ENCODE measurements at places on chromosomes 11 and 22.

- no peak for DNase-seq
Observed at GRCh38 chr11:111819829-111820237, 51.5 kb downstream of the ALG9 start.

DNA sequence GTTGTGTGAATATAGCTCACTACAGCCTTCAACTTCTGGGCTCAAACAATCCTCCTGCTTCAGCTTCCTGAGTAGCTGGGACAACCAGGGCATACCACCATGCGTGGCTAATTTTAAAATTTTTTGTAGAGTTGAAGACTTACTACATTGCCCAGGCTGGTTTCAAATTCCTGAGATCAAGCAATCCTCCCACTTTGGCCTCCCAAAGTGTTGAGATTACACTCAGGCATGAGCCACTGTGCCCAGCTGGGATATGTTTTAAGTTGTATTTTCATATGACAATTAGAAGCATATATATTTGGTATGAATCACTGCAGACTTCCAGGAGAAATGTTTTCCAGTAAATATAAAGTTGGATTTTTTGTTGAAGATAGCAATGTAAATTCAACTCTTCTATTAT is 15.4 kb downstream of the DDX10 start:
- DNase-seq, result no peak

DNA sequence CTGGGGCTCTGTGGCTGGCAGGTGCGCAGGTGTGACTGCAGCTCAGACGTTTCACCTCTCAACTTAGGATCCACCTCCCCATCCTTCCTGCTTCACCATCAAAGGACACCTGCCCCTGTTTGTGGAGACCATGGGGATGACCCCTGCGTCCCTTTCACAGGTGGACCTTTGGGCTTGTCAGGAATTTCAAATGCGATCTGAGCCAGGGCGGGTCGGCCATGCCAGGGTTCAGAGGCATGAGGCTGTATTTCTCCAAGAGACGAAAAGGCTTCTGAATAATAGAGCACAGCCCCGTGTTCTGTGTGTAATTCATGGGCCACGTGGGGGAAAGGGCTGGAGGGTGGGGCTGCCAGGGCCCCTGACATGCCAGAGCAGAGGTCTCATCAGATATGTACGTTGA is 668.0 kb downstream of the BRD1 start:
- DNase-seq, result no peak

GRCh38 chr11:4118107-4118506 is 23.5 kb downstream of the RRM1 start:
- DNase-seq, result no peak

DNA sequence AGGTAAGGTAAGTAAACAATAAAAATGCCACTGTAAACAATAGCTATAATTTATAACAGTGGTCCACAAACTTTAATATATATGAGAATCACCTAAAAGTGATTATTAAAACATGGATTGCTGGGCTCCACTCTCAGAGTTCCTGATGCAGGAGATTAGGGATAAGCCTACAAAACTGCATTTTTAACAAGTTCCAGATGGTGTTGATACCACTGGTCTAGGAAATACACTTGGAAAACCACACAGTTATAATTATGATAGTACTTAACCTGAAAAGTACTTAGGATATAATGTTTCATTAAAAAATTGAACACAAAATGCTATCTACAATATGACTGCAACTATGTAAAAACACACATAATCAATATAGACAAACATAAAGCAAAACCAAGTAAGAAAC is 20.4 kb downstream of the FCHSD2 start:
- no peak for DNase-seq

- no peak for DNase-seq
Observed at GRCh38 chr11:135004495-135004894, 592.5 kb upstream of the B3GAT1 start.

DNA sequence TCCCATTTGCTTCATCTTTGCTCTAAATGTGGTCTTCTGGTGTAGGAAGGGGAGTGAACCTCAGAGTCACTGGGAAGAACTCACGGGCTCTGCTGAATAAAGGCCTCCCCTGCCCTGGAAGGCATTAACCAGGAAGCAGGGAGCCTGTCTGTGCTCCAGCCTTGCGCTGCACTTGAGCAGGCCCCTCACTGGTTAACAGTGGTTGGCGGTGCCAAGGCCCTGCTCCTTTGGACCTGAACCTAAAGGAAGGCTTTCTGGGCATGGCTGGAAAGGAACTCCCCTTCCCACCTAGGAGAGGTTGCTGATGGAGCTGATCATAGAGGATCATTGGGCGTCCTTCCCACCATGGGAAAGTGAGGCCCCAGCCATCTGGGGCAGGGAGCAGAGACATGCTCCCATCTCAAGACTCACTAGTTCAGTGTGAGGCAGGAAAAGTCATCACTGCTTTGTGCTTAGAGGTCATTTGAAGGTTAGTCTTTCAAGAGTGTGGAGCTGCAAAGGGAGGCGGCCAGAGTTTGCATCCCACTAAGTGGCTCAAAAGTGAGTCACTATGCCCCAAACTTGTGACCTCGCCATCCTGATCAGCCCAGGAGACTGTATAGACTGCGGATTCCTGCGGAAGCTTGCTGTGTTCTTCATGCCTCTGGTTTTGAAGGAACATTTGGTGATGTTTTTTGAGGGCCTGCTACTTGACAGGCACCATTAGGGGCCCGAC is 50.4 kb downstream of the DBX1 start:
- no peak for DNase-seq

GRCh38 chr11:34380696-34381095 is 22.9 kb upstream of the ABTB2 start:
- no peak for DNase-seq

DNA sequence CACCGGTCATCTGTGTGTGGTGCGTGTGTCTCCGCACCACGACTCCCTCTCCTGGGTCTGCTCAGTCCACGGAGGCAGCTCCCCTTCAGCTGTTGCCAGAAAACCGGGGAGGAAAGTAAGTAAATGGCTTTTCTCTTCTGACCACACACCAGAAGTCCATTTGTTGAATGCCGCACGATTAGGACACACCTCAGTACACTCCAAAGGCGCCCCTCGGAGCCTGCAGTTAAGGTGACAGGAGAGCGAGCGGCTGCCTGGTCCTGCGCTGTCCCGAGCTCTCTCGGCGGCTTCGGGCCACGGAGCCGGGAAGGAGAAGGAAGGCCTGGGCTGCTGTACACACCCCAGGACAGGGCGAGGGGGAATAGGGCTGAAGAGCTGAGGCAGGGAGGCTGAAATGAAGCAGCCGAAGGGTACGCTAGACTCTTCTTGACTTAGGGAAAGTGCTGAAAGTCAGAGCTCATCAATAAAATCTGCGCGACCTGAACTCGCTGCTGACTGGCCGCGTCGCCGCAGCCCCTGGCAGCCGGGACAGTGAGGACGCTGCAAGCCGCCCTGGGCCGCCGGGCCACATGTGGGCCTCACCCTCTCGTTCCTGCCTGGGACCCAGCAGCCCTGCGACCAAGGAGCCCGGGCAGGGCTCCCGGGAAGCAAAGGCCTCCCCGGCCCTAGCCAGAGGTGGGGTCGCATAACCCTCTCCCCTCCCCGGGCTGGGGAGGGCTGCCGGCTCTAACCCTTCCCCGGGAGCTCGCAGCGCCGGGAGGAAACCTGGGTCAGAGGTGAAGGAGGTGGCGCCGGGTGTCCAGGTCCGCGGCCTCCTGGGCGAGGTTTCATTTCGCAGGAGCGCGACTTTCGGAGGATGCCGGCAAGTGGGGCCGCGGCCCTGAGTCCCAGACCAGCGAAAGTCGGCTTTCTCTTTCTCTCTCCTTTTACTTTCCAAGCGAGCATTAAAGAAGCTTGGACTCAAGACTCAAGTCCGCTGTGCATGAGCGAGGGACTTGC is 1.6 kb upstream of the PAX6 start:
- DNase-seq, result no peak
